Mammary microvascular endothelial cell (primary cell): ENCODE measurements at places on chromosomes 16 and 17. TPM values are rescaled to one million over a fixed set of nuclear protein-coding genes. Genes with fewer than 3 reads are reported as not detected.

PIK3R5 gene
- not detected in 2 replicates for total RNA-seq

TMEM100 gene
- total RNA-seq: 0.59 TPM in 1 of 2 replicates, not detected in the other

CPPED1 gene
- 26.8 and 30.3 TPM in 2 replicates for total RNA-seq

NHERF2 gene
- total RNA-seq: 236 and 238 TPM in 2 replicates

OTOP3 gene
- total RNA-seq: not detected in 2 replicates

ALDH3A1 gene
- 0.10 TPM in 1 of 2 replicates, not detected in the other for total RNA-seq

UTS2R gene
- not detected in 2 replicates for total RNA-seq

CCDC40 gene
- 0.60 and 1.1 TPM in 2 replicates for total RNA-seq

DNAJA2 gene
- total RNA-seq: 48.1 and 52.2 TPM in 2 replicates

TM4SF5 gene
- total RNA-seq: not detected in 2 replicates

P2RX1 gene
- not detected in 2 replicates for total RNA-seq

ABCA3 gene
- total RNA-seq: 24.0 and 27.6 TPM in 2 replicates

KRT20 gene
- not detected in 2 replicates for total RNA-seq

ABCA10 gene
- 0.33 and 0.39 TPM in 2 replicates for total RNA-seq

NPIPB6 gene
- 0.20 TPM in 1 of 2 replicates, not detected in the other for total RNA-seq

ABCC11 gene
- 0.05 and 0.20 TPM in 2 replicates for total RNA-seq

TBC1D3K gene
- not detected in 2 replicates for total RNA-seq

SLC38A7 gene
- total RNA-seq: 16.8 and 24.5 TPM in 2 replicates

G6PC1 gene
- total RNA-seq: not detected in 2 replicates

HS3ST2 gene
- total RNA-seq: not detected in 2 replicates

ARMC7 gene
- total RNA-seq: 6.3 and 7.8 TPM in 2 replicates

ARL5C gene
- total RNA-seq: not detected in 2 replicates

EVPLL gene
- total RNA-seq: not detected in 2 replicates

SLC6A2 gene
- not detected in 2 replicates for total RNA-seq

TP53TG3F gene
- not detected in 2 replicates for total RNA-seq

KRTAP1-5 gene
- not detected in 2 replicates for total RNA-seq

ARHGAP23 gene
- 127 and 150 TPM in 2 replicates for total RNA-seq

MT1H gene
- total RNA-seq: not detected in 2 replicates

HBQ1 gene
- total RNA-seq: not detected in 2 replicates

TEX19 gene
- total RNA-seq: not detected in 2 replicates
